Right lobe of liver (tissue), 6 donors: ENCODE measurements at places on chromosomes 4 and X. TPM values are rescaled to one million over a fixed set of nuclear protein-coding genes. Genes with fewer than 3 reads are reported as not detected.

- DNase-seq: no peak
Measured at GRCh38 chrX:109889289-109890006, 113.5 kb upstream of the TMEM164 start.

DNA sequence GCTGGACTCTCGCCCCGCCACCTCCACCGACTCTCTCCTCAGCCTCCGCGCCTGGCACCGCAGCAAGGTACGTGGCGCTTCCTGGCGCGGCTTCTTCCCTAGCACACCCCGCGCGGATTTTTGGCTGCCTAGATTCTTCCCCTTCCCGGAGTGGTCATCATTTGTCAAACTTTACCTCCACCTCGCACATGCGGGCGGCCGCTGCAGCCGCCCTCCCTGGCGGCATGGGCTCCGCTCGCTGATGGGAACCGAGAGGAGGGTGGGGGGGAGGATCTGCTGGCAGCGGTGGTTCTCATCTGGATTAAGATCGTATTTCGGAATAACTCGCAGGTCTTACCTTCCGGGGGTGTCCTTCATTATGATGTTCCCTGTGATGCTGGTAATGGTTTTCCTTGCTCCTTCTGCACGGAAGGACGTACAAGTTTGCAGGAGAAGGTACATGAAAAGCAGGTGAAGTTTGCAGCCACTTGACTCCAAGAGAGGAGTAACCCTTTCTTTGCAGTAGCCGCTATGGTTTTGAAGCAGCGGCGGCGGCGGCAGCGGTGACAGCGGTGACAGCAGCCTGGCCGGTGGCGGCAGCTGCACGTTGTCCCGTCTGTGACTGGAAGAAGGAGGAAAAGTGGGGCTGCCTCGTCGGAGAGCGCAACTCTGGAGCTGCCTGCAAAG is 2183.9 kb upstream of the TENM3 start:
- no peak for DNase-seq

GRCh38 chrX:2261831-2262667 is 238.7 kb downstream of the DHRSX start:
- DNase-seq: no peak

DNA sequence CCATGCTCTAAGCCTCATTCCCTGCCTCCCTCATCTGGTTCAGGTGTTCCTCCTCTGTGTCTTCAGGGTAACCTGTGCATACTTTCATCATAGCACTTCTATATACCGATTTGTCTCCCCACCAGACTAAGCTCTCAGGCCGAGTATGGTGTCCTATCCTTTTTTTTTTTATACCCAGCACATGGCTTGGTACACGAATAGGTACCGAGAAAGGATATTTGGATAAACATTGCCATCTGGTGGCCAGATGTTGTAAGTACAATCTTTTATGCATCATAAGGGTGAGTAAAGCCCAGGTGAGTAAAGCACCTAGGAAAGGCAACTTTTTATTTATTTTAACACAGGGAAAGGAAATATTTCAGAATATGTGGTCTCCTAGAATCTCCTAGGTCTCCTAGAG is 68.4 kb downstream of the MID2 start:
- no peak for DNase-seq

- peak; percentile 79 for DNase-seq
Measured at GRCh38 chr4:123397144-123398065, 810 bp downstream of the SPRY1 start.

EFHC2 gene
- total RNA-seq: not detected

TMEM35A gene
- not detected for total RNA-seq

ADAMTS3 gene
- total RNA-seq: 0.64 TPM
